T-helper 2 cell (primary cell): ENCODE measurements at places on chromosomes 3 and 15.

DNA sequence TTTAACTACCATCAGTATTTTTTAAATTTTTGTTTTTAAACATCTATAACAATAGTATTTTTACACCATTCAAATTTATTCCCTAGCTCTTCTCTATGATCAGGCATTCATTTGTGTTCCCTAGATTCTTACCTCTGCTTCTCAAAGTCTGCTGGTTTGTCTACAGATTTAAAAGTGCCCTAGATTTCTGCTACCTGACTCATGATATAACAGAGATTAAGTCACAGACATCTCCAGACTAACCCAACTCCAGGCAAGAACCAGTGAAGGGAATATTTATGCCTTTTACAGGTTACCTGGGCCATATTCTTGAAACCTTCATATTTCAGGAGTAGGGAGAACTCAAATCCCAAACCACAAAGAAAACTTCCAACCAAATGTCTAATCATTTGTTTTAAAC lies 38.8 kb downstream of the ADAM10 start:
- no peak for DNase-seq

DNA sequence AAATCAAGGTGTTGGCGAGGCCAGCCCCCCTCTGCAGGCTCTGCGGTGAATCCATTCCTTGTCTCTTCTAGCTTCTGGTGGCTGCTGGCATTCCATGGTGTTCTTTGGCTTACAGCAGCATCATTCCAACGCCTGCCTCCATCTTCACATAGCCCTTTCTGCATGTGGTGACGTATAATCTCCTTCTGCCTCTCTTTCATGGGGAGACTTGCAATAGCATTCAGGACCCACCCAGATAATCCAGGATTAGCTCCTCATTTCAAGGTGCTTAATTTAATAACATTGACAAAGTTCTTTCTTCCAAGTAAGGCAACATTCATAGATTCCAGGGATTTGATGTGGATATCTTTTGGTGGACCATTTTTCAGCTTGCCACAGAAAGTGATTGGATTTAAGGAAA lies 35.8 kb downstream of the ISG20 start:
- DNase-seq, result no peak

DNA sequence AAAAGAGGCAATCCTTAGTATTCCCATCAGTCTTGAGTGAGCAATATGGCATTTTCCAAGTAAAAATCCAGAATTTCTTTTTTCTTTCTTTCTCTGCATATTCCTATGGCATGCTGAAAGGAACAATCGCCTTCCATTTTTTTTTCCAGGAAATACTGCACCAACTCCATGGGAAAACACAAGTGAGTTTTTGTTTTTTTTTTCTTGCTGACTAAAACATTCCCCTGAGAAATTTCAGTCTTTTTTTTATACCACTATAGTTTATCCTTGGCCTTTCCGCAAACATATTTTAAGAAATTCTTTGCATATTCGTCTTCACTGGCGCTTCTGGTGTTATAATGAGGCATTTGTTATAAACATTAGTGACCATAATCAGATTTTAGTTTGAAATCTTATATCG lies 429.6 kb upstream of the MDFIC2 start:
- no peak for DNase-seq

DNA sequence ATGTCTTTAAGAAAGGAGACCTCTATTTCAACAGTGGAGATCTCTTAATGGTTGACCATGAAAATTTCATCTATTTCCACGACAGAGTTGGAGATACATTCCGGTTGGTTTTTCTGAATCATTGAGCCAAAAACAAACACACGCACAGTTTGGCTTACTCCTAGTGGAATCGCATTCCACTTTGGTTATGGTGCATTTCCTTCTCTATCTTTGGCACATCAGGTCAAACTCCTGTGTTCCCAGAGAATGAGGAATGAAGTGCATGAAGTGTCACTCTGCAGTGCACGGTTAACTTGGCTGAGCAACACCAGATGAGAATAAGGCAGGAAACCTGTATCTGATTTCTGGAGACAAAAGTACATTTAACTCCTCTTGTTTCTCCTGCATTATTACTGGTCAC lies 38.5 kb downstream of the HDC start:
- no peak for DNase-seq

- DNase-seq, result no peak
Measured at GRCh38 chr15:42392309-42393024, 33.2 kb downstream of the CAPN3 start.

DNA sequence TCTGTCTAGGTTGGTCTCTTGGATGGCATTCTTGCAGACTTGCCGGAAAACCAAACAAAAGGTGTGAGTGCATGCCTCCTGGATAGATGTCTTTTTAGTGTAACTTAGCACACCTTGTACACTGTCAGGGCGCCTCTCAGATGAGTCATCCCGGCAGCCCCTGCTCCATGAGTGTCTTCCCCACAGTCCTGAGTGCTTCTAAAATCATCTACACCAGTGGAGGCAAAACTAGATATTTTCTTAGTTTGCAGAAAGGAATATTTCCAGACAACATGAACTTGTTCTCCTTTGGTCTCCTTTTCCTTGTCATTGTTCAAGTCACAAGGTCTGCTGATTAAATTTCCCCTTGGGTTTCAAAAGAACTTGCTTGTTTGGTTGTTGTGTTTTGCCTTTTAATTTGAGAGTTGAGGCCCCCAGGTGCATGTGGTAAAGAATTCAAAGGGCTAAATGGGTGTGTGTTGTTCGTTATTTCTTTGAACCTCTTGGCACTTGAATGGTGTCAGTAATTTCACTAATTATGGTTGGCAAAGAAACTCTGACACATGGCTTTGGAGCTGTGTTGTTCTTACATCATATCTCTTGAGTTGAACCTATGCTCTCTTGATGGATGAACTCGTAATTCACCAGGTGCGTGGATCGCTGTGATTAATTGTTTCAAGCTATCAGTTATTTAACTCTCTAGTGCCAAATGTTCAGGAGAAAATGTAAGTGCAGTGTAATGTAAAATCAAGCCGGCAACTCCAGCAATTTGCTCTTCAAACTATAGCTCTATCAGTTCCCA lies 98.2 kb downstream of the IGF1R start:
- no peak for DNase-seq

DNA sequence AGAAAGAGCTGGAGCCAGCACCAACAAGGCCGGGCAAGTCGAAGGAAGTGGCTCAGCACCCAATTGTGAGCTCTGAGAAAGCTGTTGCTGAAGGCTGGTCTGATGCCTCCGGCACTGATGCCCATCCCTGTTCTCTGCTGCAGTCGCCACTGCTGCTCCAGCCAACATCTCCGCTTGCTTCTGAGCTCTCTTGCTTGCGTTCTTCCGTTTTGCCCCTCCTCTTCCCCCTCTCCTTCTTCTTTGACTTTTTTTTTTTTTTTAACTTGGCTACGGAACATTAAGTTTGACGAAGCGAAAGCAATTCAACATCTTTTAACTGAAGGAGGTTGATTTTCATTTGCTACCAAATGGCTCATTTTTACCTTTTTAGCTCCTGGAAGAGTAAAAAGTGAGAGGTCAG lies 442.9 kb downstream of the MCTP2 start:
- no peak for DNase-seq

- DNase-seq, result no peak
Measured at GRCh38 chr15:41474941-41475340, 18.7 kb upstream of the ITPKA start.

DNA sequence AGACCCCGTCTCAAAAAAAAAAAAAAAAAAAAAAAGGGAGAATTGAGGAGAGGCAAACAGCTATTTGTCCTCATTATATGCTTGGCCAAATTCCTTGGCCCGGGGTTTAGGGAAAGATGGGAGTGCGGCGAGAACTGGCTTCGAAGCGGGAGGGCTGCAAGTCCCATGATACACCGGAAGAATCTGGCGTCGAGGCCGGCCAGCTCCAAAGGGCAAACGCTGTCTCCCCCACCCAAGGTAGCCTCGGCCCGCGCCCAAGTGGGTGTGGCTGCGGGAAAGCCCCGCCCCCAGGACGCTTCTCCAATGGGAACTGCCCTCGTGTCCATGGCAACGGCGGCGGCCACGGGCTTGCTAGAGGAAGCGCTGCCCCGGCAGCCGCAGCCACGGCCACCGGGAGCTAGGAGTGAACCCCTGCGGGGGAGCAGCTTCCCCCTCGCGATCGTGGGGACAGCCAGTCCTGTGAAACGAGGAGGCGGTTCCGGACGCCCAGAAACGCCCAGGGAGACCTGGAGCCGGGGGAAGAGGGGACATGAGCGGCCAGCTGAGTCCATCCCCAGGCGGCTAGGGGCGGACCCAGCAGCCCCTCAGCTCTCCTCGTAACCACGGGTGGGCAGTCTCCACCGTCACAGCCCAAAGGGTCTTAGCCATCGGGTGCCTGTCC lies at the start of gene TTLL13:
Gene TTLL13 (plus strand): TSS at position 354 of the 661 bp plus-strand sequence. CDS start 1,075 bp downstream, outside the sequence.
- no peak for DNase-seq

- no peak for DNase-seq
Measured at GRCh38 chr3:113218011-113218680, 6.8 kb downstream of the BOC start.

- DNase-seq, result no peak
Measured at GRCh38 chr3:28726840-28727239, 378.2 kb upstream of the AZI2 start.

- no peak for DNase-seq
Measured at GRCh38 chr3:39505866-39506742, 38.6 kb downstream of the MOBP start.

- no peak for DNase-seq
Measured at GRCh38 chr15:74548241-74548640, 7.2 kb downstream of the ARID3B start.

GRCh38 chr3:191795196-191795595 lies 334.2 kb downstream of the PYDC2 start:
- DNase-seq, result no peak

DNA sequence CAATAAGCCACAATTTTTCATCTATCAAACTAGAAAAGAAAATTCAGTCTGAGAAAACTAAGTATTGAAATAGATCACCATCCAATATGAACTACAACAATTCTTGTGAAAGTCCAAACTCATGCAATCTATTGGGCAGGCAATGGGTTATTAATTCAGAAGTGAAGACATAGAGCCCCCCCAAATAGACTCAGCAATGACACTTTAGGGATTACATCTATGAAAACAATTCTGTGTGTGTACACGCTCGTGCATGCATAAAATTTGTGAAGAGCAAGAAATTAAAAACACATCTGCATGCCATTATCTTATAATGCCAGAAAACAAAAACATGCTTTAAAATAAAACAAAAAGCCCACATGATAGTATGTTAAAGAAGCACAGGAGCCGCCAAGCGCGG lies 151.3 kb downstream of the NR1I2 start:
- DNase-seq, result no peak

- no peak for DNase-seq
Measured at GRCh38 chr3:123102826-123103225, 36.0 kb downstream of the PDIA5 start.
